ENCODE measurements at places on chromosomes 7 and 10.
A peak's percentile ranks its signal among the peaks of the same experiment; 100 is the strongest.

DNA sequence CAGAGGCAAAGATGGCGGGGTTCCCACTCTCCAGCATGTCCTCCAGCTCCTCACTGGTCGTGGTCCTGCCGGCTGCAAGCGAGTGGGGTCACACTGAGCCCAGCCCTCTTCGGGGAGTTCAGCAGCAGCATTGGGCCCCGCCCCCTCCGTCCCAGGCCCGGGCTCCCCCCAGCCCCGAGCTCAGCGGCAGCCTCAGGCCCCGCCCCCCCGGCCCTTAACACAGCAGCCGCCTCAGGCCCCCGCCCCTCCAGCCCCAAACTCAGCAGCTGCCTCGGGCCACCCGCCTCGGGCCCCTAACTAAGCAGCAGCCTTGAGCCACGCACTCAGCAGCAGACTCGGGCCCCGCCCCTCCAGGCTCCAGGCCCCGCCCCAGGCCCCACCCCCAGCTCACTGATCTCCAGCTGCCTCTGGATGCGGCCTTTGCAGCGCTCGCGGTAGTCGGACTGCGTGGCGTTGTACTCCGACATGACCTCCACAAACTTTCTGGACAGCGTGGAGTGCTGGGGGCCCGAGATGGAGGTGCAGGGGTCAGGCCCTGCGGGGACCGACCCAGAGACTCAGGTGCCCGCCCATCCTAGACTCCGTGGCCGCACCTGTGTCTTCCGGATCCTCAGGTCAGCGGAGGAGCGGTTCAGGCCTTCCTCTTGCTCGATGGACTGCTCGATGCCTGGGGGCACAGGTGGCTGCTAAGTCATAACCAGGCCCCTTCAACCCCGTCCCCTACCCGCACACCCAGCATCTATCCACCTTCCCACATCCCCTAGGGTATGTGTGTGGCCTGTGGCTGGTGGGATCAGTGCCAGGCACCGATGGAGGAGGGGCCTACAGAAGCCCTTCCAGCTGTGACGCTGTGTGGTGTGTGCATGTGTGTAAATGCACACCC lies 15.5 kb downstream of the STX1A start:
- DNase-seq, result peak; percentile 39

GRCh38 chr10:126463286-126463685 lies 75.0 kb upstream of the ADAM12 start:
- DNase-seq, result no peak

- DNase-seq, result no peak
These were observed 298.5 kb downstream of the ELMO1 start for GRCh38 chr7:37150180-37150579.

DNA sequence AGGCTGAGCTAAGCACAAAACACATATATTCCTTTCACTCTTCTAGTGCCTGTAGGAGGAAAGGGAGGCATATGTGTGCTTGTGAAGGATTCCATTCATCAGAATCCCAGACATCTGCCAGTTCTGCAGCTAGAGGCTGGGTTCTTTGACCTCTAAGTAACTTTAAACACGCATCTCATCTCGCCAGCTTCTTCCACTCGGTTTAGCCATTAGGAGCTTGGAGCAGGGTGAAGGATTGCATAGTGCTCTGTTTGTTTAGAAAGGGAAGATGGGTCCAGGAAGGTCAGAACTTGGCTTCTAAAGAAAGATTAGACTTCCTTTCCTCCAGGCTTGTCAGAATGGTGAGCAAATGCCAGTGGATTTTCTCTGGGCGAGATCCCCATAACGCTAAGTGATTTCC lies 43.6 kb downstream of the HK1 start:
- DNase-seq, result no peak

DNA sequence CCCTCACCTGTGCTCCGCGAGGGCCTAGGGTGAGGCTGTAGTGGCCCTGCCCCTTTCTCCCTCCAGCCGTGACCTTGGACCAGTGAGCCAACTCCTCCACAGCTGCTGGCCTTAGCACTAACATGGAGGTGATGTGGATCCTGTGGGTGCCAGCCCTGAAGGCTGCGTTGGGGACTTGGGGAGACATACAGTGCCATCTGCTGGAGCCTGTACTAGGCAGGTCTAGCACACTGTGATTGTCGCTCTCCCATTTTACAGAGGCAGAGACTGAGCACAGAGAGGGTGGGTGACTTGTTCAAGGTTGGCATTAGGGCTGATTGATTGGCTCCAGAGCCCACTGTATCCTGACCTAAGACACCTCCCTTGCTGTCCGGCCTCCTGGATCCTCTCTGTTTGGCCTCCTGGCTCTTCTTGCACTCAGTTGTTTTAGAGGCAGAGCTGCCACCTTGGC lies 37.6 kb downstream of the PRF1 start:
- DNase-seq, result no peak

- no peak for DNase-seq
These were observed 181.8 kb upstream of the FERD3L start for GRCh38 chr7:19327018-19327417.

DNA sequence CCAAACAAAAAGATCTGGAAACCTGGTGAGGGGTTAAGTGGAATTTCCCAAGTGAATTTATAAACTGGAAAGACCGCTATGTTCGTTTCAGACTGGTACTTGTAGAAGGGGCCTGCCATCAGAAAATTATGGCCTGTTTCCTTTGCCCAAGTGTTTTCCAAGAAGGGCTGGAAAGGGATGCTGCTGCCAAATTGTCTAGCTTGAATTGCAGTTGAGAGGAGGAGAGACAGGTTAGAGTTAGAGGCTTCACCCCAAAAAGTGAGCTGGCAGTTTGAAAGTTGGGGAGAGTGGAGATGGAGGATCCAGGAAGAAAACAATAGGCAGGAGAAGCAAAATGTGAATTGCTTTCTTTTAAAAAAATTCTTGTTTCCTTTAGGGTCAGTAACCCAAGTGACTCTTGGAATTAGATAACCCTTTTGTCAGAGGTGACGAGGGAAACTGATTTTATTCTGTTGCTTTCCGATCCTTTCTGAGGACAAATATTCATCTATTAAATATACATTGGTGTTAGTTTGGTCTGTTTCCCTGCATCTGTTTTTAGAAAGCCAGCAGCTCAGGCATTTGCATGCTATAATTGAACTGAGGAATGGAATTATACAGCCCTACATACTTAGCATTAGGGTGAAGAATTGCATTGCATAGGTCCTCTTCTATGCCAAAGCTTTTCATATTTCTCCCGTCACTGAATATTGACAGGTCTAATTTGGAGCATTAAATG lies 82.5 kb upstream of the PRR15 start:
- no peak for DNase-seq

DNA sequence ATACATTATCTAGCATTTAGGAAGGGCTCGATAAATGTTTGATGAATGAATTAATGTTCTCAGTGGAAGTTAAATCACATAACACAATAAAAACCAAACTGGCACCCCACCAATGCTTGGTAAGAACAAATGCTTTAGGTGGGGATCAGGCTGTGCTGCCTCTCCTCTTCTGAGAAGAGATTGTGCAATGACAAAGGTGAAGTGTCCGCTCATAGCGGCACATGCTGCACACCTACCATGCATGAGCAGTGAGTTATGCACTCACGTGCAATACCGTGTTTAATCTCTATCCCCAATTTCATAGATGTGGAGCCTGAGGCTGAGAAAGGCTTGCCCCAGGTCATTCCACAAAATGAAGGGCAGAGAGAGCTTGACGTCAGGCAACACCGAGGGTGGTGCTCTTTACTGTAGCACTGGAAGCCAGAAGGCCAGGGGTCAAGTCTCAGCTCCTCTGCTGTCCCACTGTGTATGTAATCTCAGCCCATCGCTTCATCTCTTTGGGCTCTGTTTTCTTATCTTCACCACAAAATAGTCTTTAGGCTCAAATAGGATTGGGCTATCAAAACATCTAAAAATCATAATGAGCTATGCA lies 72.9 kb upstream of the EFCAB10 start:
- no peak for DNase-seq

DNA sequence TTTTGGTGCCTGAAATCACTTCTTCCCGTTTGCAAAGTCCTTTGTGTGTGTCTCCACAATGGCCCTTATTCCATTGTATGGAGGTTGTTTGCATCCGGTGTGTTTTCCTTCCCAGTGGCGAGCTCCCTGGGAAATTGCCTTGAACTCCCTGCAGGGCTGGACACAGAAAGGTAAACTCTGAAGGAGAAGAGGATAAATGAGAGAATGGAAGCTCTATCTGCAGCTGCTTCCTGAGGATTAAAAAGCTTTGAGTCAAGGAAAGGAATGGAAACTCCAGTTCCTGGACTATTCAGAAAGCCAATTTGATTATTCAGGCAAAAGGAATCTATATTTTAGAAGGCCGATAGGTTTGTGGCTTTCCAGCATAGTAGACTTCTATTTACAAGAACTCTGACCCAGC lies 4.4 kb upstream of the GRK5 start:
- DNase-seq, result no peak

- no peak for DNase-seq
These were observed 43.7 kb upstream of the NXPH1 start for GRCh38 chr7:8389593-8390261.

GRCh38 chr10:96663797-96664196 lies 56.5 kb downstream of the PIK3AP1 start:
- DNase-seq, result no peak

DNA sequence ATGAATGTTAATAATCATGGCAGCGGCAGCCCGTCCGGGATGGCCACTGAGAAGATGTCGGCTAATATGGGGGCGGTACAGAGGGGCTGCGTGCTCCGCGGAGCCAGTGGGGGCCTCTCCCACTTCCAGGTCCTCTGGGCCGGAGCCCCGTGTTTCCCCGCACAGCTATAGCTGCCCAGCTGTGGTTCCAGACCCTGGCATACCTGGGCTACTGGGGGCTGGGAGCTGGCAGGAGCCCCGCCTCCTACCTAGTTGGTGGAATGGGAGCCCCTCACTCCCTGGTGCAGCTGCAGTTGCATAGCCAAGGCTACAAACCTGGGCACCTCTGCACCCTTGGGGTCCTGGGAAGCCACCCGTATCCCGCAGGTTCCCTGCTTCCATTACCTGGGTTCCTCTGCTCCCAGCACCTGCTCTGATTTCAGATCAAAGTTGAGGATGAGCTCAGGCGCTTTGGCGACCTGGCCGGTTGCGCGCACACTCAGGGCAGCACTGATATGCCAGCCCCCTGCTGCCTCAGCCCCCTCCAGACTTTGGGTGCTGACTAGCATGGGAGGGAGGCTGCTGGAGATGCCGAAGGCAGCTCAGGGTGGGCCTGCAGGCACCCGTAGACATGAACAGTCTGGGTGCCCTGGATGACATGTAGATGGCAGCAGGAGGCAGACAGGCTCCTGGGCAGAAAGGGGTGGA lies 236.5 kb upstream of the SEMA3D start:
- DNase-seq, result no peak

DNA sequence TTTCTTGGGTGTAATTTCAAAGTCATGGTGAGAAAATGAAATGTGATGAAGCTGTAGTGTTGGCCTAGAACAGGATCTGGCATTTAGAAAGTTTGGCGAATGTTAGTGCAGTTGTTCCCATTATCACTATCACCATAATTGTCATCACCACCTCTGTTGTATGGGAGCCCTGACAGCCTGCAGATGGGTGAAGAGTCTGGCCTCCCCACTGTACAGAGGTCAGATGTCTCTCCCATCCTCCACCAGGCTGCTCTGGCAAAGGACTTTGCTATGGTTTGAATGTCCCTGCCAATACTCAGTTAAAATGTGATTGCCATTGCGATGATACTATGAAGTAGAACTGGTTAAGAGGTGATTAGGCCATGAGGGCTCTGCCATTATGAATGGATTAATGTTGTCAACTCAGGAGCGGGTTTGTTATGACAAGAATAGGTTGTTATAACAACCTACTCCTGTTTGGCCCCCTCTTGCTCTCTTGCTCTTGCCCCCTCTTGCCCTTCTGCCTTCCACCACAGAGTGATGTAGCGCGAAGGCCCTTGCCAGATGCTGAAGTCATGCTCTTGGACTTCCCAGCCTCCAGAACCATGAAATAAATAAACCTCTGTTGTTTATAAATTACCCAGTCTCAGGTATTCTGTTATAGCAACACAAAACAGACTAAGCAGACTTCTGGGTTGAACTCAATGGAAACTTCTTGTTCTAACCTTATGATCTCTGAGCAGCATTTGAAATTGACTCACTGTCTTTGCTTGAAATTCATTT lies 90.0 kb downstream of the GRK5 start:
- DNase-seq, result no peak

DNA sequence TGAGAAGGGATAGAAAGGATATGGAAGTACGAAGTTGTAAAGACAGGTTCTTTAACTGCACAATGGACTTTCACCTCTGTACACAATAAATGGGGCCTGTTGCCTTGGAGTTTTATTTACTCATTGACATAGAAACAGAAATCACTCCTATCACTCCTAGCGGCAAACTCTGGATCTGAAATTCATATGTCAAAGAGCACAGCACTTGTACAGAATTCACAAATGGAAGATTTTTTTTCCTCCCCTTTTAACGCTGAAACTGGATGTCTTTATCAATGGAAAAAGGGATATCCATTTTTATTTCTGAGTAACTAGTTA lies 18.2 kb downstream of the NT5C3A start:
- DNase-seq, result no peak

DNA sequence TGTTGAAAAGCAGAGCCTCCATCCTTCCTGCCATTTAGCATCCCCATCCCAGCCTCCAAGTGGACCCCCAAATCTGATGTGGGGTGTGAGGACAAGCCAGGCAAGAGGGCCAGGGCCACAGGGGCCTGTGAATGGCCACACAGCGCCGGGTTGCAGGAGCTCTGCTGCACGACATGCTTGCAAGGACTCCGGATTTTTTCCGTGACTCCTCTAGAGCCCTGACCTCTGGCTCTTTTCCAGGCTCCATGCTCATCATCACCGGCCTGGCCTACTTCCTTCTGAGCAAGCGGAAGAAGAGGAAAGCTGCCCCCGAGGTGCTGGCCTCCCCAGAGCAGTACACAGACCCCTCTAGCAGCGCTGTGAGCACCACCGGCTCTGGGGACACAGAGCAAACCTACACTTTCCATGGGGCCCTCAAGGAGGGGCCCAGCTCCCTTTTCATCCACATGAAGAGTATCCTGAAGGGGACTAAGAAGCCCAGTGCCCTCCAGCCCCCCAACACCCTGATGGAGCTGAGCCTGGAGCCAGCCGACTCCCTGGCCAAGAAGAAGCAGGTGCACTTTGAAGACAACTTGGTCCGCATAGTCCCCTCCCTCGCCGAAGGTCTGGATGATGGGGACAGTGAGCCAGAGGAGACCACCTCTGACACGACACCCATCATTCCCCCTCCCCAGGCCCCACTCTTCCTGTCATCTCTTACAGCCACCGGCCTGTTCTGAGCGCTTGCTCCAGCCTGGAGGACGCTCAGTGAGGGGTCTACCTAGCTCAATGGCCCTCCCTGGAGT lies 23.5 kb downstream of the TMEM72 start:
- no peak for DNase-seq

- DNase-seq, result no peak
These were observed 59.4 kb upstream of the CAMK2B start for GRCh38 chr7:44384586-44385433.

DNA sequence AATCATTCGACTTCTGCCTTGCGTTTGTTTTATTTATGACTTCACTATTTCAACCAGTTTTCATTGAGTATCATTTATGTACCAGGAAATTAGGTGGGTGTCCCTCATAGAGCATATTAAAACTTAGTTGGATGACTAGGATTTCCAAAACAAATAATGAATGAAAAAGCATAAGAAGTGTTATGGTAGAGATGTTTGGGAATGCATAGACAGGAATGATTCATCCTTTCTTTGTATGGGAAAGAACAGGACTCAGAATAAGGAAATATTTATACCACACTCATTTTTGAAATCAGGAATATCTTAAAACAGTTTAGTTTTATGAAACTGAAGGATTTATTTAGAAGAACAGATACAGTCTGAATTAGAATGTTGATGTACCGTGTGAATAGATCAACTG lies 315.7 kb downstream of the EXOC4 start:
- DNase-seq, result no peak

All from stimulated activated CD4-positive, alpha-beta T cell treated with anti-CD3 and anti-CD28 coated beads, Interleukin-1b, Interleukin-23, amount 100 ng/mL, for 24 hours (primary cell).